Frontal cortex (tissue), 4 donors: ENCODE measurements at places on chromosomes 12 and 14.

- no peak for DNase-seq
Measured at GRCh38 chr12:124231980-124232653, 62.8 kb upstream of the RFLNA start.

- DNase-seq: no peak
Measured at GRCh38 chr14:24063263-24063836, 8.0 kb upstream of the CPNE6 start.

GRCh38 chr12:71704920-71705319 lies 19.0 kb downstream of the TMEM19 start:
- DNase-seq: no peak

- DNase-seq: no peak
Measured at GRCh38 chr14:84127495-84127894, 1402.4 kb upstream of the FLRT2 start.

DNA sequence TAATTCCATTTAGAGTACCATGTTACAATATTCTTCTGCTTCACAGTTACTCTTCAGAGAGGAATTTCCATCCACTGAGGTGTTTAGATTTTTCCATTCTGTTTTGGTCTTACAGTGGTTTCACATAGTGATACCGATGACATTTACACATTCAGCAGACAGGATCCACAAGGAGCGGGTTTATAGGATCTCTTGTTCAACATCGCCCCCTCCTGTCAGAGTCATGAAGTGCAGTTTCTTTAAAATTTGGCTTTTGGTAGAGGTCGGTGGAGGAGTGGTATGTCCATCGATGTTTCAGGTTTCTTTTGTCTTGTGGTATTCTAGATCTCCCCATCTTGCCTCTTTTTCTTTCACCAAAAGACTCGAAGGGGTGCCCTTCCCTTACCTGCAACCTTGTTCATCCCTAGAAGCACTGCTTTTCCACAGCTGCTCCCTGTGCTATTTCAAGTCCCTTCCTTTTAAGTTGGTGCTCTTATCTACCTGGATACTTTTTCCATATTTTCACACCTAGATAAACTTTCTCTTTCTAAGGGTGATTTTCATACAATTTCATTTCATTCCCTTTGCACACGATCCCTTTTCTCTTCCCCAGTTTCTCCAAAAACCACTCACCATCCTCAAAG lies 181.3 kb downstream of the ITPR2 start:
- peak; percentile 42 for DNase-seq

GRCh38 chr12:1791104-1791841 lies 29.1 kb upstream of the LRTM2 start:
- peak; percentile 67 for DNase-seq

- DNase-seq: no peak
Measured at GRCh38 chr12:63928305-63928704, 83.8 kb downstream of the SRGAP1 start.

GRCh38 chr12:40146800-40147797 lies 41.2 kb upstream of the SLC2A13 start:
- no peak for DNase-seq

DNA sequence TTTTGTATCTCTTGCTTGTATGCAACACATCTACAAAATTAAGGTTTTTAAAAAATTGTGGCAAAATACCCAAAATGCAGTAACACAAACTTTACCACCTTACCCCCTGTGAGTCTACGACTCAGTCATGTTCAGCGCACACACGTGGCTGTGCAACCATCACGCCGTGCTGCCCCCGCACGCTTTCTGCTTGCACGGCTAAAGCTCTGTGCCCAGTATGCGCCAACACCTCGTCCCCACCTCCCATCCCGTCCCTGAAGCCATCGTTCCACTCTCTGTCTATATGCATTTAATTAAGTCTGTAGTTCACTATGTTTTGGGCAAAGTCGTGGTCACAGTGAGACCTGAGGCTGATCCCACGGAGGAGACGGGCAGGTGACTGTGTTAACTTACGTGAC lies 36.4 kb downstream of the FZD10 start:
- DNase-seq: no peak

- no peak for DNase-seq
Measured at GRCh38 chr12:65619018-65619417, 205.3 kb upstream of the HMGA2 start.

GRCh38 chr14:99841436-99842071 lies 48.3 kb downstream of the EML1 start:
- no peak for DNase-seq

- DNase-seq: no peak
Measured at GRCh38 chr14:52094546-52095271, 25.9 kb upstream of the NID2 start.

DNA sequence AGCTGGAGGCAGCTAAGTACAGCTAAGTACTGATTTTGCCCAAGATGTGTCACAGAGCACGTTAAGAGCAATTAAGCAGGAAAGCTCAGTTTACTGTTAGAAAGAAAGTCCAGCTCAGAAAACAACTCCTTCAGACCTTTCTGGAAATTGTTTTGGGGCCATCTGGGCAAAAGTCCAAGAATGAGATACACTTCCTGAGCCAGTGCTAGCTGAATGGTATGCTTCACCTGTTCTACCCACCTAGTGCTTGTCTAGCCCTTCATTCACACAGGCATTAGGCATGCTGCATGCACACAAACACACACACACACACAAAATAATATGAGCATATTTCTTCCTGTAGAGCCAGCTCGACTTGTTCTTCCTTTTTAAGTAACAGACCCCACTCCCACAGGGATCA lies 6.6 kb upstream of the IKZF4 start:
- no peak for DNase-seq

GRCh38 chr12:75970310-75970709 lies 61.3 kb downstream of the PHLDA1 start:
- no peak for DNase-seq

GRCh38 chr12:29682088-29682487 lies 101.7 kb downstream of the TMTC1 start:
- DNase-seq: no peak

- DNase-seq: no peak
Measured at GRCh38 chr12:114691763-114692185, 7.8 kb upstream of the TBX3 start.

GRCh38 chr12:90250766-90251165 lies 542.1 kb upstream of the ATP2B1 start:
- DNase-seq: no peak

GRCh38 chr14:53010193-53011040 lies 59.6 kb upstream of the FERMT2 start:
- no peak for DNase-seq

- no peak for DNase-seq
Measured at GRCh38 chr12:78970041-78970440, 105.5 kb downstream of the SYT1 start.

GRCh38 chr12:32604565-32604964 lies 74.5 kb upstream of the DNM1L start:
- DNase-seq: no peak

DNA sequence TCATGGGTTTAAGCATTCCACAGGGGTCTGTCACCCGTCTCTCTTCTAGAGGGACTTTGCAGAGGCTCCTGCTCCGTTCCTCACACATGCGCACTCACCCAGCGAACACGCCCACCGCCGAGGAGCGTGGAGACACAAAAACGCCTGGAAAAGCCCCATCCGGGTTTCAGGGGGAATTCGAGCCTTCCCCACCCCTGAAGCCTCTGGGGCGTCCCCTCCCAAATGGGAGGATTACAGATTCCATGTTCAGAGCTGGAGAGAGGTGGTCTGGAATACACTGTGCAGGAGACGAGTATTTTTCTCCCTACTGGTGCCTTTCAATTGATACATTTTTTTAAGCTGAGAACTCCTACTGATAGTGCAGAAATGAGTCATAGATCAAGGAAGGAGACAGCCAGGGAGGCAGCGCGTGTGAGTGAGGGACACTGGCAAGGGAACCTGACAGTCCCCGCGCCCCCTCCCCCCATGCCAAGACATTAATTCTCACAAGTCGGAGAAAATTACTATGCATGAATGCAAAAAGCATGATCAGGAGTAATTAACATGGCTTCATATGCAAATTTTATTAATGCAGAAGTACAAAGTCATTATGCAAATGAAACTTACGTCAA lies 36.9 kb downstream of the BCL11B start:
- DNase-seq: no peak

DNA sequence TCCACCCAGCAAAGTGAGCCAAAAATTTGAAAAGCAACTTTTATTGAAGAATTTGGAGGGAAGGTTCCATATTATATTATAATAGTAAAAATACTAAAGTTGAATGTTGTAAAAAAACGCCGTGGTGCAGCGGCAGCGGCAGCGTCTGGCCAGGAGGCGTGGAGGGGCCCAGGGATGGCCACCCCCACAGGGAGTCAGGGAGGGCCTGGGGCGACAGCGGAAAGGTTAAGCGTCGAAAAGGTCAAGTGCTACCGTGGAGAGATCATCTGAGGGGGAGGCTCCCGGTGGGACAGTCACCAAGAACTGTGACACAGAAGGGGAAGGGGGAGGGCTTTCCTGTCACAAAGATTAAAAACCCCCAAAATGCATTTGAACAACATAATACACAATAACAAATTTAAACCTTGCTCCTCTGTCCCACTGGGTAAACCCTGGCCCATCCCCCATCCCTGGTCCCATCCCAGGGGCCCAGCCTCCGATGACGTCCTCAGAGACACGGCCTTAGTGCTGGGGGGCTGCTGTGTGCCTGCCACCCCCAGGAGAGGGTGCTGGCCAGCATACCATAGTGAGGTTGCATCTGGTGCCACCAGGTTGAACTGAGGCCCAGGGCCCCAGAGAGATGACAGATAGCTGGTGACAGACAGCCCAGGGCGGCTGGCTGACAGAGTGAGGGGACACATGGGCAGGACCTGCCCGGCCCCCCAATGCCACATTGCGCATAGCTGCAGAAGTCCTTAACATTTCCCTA lies 16.6 kb downstream of the SIVA1 start:
- no peak for DNase-seq

DNA sequence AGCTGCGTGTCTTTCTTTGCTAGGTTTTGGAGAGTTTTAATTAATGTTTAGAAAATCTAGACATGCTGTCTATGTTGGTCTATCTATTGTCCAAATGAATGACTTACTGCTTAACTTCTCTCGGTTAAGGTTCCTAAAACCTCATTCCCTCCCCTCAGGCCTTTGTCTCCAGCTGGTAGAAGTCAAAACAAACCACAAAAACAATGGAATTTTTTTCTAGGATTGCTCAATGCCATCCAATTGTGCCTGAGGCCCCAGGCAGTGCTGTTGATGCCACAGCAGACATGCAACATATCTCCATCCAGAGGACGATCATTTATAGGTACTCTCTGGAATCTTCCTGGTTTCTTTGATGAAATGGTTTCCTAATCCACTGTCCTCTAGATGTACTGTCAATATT lies 448.2 kb upstream of the TBX3 start:
- DNase-seq: no peak

GRCh38 chr14:87679866-87680265 lies 313.1 kb downstream of the GALC start:
- no peak for DNase-seq

- DNase-seq: no peak
Measured at GRCh38 chr14:105343194-105343593, 28.6 kb downstream of the PACS2 start.

- DNase-seq: no peak
Measured at GRCh38 chr14:102828151-102828550, 50.9 kb downstream of the TRAF3 start.

- DNase-seq: no peak
Measured at GRCh38 chr14:43898687-43899086, 608.4 kb downstream of the FSCB start.

DNA sequence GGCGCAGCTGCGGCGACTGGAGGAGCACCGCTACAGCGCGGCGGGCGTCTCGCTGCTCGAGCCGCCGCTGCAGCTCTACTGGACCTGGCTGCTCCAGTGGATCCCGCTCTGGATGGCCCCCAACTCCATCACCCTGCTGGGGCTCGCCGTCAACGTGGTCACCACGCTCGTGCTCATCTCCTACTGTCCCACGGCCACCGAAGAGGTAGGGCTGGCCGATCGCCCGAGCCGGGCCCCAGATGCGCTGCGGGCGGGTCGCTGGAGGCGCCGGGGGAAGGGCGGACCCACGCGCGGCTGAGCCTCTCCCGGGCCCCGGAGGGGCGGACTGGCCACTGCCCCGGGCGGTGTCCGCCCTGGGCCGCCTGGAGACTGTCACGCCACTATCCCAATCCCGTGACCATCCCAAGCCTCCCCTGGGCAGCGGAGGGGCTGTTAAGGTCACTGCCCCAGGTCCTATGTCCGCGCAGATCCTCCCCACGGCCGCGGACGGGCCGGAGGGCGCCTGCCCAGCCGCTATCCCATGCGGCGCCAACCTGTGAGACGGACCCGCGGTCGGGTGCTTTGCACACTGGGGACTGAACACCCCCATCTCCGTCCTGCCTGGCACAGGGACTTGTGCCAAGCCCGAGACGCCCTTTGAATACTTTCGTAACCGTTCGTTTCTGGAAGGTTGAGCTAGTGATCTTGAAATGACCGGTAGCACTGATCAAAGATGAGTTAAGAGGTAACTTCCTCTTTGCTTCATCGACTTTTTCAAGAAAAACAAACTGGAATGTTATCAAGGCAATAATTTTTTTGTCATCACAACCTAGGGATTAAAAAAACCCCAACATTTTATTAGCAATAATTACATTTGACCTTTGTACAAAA lies 725 bp downstream of the CHPT1 start:
- peak; percentile 45 for DNase-seq

GRCh38 chr12:5102806-5103205 lies 59.1 kb downstream of the KCNA5 start:
- DNase-seq: no peak

GRCh38 chr14:53927171-53927570 lies 29.5 kb downstream of the BMP4 start:
- no peak for DNase-seq
